ENCODE measurements at places on chromosomes 5 and 9.

GRCh38 chr5:115309751-115310370 lies 13.4 kb upstream of the CCDC112 start:
- peak; percentile 44 for DNase-seq

GRCh38 chr5:138713247-138713646 lies 40.0 kb upstream of the CTNNA1 start:
- DNase-seq = no peak

DNA sequence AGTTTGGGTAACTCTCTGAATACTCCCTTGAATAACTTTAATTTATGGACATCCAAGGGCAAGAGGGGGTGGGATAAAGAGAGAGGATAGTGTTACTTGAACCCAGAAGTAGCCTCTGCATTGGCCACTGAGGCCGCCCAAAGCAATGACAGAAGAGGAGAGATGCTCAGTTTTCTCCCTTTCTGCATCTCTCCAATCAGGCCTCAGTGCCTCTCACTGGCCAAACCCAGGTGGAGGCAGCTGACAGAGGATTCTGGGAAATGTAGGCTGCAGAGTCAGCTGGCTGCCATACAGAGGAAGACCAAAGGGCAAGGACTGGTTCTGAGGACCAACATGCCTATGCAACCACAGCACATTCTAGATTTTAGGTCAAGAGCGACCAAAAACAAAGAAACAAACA lies 719.4 kb downstream of the MAT2B start:
- DNase-seq = no peak

- DNase-seq = no peak
Observed at GRCh38 chr9:20219437-20219836, 402.9 kb downstream of the MLLT3 start.

GRCh38 chr5:169785771-169786618 lies 148.9 kb downstream of the DOCK2 start:
- peak; percentile 52 for DNase-seq

DNA sequence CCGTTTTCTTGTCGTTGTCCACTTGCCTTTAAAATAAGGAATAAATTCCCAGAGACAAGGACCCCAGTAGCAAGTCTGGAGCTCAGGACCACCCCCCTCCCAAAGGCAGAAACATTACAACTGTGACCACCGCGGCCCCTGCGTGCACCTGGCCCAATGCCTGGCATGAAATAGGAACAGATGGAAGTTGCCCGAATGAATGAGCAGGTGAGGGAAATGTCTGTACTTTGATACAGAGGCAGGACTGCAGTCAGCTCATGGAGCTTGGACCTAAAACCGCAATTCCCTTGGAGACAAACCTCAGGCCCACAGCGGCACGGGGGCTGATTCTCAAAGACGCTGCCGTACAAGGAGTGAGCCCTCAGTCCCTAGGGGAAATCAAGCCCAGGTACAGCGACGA lies 55.3 kb upstream of the SARDH start:
- DNase-seq = no peak

GRCh38 chr9:109186857-109187520 lies 19.9 kb upstream of the FRRS1L start:
- DNase-seq = no peak

GRCh38 chr5:128673970-128674369 lies 135.9 kb upstream of the FBN2 start:
- no peak for DNase-seq

DNA sequence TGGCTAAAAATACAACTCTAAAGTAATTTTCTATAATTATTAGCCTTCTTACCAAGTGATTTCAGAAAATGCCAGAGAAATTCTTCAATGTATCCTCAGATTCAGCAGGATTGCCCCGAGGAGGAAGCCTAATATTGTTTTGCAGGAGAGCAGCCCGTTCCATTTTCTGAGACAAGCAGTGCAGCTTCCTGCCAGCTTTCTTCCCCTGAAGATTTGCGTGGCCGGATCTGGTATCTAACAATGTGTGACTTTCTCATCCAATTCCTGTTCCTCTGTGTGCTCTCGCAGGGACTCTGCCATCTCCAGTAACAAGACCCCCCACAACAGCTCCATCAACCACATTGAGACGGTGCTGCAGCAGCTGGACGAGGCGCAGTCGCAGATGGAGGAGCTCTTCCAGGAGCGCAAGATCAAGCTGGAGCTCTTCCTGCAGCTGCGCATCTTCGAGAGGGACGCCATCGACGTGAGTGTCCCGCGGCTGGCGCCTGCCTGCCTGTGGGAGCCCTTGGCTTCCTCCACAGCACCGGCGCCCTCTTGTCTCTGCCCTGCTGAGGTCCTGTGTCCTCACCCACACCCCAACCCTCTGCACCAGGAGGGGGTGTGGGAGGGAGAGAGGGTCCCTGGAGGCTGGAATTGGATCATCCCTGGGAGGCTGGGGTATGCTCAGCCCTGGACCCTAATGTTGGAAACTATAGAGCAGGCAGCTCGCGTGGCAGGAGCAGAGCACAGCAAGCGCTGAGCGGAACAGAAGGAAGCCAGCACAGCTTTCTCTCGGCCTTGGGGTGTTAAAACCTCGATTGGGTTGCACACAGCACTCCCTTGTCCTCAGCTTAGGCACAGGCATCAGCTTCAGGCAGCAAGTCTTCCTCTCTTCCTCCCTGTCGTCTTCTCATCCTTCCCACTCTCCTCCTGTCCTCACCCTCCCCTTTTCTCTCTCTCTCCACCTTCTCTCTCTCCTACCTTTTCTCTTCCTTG lies 216.2 kb downstream of the TRIO start:
- no peak for DNase-seq

DNA sequence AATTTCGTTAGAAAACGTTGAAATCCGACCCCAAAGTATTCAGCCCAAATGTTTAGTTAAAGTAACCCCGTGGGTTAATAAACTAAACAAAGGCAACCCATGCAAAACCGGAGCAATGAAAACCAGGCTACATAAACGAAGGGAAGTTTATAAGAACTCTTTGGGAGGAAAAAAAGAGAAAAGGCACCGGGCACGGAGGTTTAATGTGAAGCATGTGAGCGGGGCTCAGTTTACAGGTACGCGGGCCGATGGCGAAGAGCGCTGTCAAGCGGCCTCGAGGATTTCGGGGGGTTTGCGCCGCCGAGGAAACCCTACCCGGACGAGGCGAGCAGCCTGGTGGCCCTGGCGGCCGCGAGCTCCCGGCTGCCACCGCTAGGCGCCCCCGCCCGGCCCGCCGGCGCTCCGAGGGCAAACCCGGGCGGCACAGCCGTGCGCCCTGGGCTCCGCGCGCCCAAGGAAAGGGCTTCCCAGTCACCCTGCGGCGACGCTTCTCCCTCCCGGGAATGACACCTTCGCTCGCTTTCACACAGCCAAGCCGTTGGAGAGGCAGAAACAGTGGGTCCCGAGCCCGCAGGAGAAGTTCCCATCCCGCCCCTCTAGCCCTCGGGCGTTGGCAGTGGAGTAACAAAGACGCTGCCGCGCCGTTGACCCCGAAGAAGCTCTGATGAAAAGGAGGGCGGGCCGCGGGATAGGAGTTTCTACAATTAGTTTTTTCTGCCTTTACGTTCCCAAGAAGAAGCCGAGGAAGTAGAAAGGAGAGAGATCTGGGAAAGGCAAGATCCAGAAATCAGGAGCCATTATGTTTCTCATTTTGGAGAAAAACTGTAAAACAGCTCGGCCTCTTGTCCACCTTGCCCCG lies 126.0 kb downstream of the TMEM174 start:
- peak; percentile 33 for DNase-seq

DNA sequence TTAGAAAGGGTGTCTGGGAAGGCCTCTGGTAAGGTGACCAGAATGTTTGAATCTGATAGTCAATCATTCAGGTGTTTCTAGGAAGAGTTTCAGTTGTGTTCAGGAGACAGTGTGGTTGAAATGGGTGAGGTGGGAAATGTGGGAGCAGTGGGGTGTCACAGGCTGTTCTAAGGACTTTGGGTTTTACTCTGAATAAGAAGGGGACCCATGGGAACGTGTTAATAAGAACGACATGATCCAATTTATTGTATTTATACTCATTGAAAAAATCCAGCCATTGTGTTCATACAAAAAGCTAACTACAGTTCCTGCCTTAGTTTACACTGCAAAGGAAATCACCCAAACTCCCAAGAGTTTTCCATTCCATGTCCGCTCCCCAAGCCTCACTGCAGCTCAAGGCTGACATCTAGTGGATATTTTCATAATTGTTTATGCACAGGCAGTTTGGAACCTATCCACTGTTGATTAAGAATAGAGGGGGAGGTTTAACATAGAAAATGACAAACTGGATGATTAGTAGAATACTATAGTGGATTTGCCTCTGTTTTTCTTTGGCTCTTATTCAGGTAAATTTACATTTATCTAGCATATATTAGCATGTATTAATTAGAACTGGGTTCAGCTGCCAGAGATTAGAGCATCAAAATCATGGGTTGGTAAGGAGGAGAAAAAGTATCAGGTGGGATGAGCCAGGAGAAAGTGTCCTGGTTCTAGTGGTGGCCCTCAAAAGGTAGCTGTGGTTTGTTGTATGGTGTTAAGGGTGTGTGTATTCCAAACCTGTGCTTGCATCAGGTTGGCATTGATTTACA lies 17.7 kb downstream of the CAVIN4 start:
- peak; percentile 64 for DNase-seq

DNA sequence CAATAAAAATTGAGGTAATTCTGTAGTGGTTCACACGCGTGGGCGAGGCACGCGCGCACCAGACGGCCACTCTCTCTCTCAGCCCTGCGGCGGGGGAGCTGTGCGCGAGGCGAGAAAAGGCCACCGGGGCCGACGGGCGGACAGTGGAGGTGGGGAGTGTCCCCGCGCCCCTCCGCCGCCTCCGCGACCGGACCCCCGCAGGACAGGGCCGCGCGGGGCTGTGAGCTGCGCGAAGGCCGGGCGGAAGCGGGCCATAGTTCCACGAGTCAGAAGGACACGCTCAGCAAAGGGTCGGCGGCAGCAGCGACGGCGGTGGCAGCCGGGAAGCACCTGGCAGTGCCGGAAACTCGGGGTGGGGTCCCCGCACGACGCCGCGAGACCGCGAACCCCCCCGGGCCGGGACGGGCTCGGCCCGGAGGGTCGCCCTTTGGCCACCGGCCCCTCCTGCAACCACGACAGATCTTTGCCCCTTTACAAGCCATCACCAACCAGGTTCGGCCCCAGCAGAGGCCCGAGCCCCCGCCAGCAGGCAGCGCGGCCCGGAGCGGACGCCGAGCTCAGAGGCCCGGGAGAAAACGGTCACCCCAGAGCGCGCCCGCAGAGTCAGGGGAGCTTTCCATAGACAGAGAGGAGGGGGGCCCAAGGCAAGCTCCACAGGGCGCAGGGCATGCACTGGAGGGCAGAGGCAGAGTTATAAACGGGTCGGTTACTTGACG lies 60.9 kb downstream of the ZNF354C start:
- no peak for DNase-seq

DNA sequence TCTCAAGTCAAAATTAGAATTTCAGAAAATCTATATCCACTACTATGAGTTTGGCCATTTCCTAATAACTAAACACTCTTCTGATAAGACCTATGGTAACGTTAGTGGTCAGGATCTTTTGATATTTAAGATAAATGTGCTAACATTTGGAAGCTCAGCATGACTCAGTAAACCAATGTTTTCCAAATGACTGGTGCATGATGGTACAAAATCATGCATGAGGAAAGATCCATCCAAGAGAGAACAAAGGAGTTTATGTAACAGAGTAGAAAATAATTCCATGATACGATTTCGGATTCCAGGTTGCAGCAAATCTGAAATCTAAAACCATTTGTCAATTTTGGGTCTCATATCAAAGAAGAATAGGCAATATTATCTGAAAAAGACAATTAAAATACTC lies 279.2 kb downstream of the NSG2 start:
- peak; percentile 31 for DNase-seq

GRCh38 chr5:128965011-128965637 lies at the start of gene SLC27A6:
TSS of gene SLC27A6 (plus strand) at chr5:128965488. CDS start at chr5:128966138, 650 bp downstream.
- no peak for DNase-seq

GRCh38 chr5:151141535-151141934 lies 16.0 kb downstream of the ANXA6 start:
- DNase-seq = no peak

- no peak for DNase-seq
Observed at GRCh38 chr9:128349772-128350171, 9.4 kb downstream of the SLC27A4 start.

GRCh38 chr5:15510831-15511230 lies 10.9 kb downstream of the FBXL7 start:
- peak; percentile 23 for DNase-seq

DNA sequence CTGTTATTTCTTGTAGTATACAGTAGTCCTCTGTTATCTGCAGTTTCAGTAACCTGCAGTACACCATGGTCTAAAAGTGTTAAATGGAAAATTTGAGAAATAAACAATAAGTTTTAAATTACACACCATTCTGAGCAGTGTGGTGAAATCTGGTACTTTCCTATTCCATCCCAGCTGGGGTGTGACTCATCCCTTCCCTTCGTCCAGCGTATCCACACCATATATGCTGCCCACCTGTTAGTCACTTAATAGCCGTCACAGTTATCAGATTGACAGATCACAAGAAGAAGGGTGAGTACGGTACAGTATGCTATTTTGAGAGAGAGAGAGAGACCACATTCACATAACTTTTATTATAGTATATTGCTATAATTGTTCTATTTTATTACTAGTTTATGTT lies 28.9 kb downstream of the FAM151B start:
- DNase-seq = peak; percentile 86

- DNase-seq = no peak
Observed at GRCh38 chr9:129126749-129127618, 15.8 kb downstream of the PTPA start.

DNA sequence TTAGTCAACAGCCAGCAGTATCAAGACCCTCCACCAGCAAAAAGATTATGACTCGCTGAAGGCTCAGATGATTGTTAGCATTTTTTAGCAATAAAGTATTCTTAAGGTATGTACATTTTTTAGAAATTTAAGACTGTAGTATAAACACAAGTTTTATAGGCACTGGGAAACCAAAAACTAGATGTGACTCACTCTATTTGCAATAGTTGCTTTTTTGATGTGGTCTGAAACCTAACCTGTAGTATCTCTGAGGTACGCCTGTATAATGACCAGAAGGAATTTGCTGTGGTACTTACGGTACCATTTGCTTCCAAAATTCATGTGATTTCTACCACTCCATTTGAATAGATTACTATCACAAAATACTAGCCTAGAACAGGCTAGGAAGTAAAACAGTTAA lies 60.8 kb downstream of the WDR41 start:
- peak; percentile 37 for DNase-seq

GRCh38 chr9:8337834-8338766 lies 538.5 kb upstream of the DMAC1 start:
- DNase-seq = no peak

DNA sequence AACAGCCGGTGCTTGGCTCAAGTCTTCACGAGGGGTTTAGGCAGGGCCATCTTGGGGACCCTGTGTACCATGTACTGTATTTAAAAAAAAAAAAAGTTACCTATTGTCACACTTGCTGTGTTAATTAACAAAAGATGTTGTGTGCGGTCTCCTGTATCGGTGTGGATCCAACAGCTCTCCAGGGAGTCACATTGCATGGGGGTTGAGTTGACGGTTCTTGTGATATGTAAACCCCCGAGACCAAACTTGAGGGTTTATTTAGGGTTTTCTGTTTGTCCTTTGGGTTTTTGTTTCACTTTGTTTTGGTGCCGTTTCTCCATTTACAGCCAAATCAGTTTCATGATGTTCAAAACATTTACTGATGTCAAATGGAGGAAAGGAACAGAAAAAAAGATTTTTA lies 22.2 kb downstream of the AMBP start:
- no peak for DNase-seq
